GM12878 (cell line): ENCODE measurements at places on chromosomes 5 and 9. TPM values are rescaled to one million over a fixed set of nuclear protein-coding genes. Genes with fewer than 3 reads are reported as not detected.

GRCh38 chr5:138350563-138350890 lies 2.0 kb upstream of the KDM3B start:
- H3K4me3 ChIP-seq, result no peak overlapping the region
- no peak overlapping the region for H3K27ac ChIP-seq
- peaks cover 15% of the 10 kb centered on the region; the same call in 1 of the 2 replicates for H3K36me3 ChIP-seq
- peaks cover 3% of the 10 kb centered on the region for H3K4me1 ChIP-seq

DNA sequence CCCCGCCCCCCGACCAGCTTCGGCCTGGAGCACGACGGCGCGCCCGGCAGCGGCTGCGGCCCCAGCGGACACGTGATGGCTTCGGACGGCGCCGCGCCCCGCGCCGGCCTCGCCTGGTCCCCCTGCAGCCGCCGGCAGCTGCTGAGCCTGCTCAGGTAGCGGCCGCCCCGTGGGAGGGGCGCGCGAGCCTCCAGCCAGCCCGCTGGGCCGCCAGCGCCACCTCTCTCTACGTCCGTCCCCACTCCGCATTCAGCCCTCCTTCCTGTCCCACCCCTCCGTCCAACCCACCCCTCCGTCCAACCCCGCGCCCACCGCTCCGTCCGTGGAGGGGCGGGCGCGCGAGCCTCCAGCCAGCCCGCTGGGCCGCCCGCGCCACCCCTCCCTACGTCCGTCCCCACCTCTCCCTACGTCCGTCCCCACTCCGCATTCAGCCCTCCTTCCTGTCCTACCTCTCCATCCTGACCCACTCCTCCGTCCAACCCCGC lies 6.5 kb downstream of the ADAMTS13 start:
- H3K36me3 ChIP-seq, result no peaks in the 10 kb centered on the region
- no peaks in the 10 kb centered on the region for H3K27me3 ChIP-seq
- H3K4me3 ChIP-seq, result no peak overlapping the region

- no peaks in the 10 kb centered on the region for H3K27me3 ChIP-seq
- no peak overlapping the region for H3K4me3 ChIP-seq
- H3K4me1 ChIP-seq, result no peaks in the 10 kb centered on the region
- H3K36me3 ChIP-seq, result no peaks in the 10 kb centered on the region
- H3K27ac ChIP-seq, result no peak overlapping the region
Measured at GRCh38 chr9:125428060-125428901, 166.7 kb downstream of the GAPVD1 start.

DNA sequence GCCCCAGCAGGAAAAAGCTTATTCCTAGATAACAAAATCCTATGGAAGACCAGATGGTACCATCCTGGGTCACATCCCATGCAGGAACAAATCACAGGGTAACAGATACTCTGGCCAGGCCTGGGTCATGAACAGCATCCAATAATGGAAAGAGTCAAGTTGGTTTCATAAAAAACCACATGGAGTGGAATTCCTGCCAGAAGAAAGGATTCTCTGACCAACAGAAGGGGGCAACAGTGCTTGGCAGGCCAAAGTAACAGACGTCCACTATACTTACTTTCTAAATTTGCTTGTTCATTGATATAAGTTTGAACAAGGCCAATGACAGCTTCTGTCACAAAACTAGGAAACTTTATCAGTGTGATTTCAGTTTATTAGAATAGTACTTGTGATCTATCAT lies 273.5 kb downstream of the ARRDC3 start:
- no peaks in the 10 kb centered on the region for H3K4me1 ChIP-seq
- no peaks in the 10 kb centered on the region for H3K27me3 ChIP-seq
- H3K27ac ChIP-seq, result no peak overlapping the region
- H3K4me3 ChIP-seq, result no peak overlapping the region
- DNase-seq, result no peak

- no peak overlapping the region for H3K4me3 ChIP-seq
- peaks cover 6% of the 10 kb centered on the region; the same call in 1 of the 2 replicates for H3K4me1 ChIP-seq
- no peak for DNase-seq
- H3K27me3 ChIP-seq, result no peaks in the 10 kb centered on the region
Measured at GRCh38 chr9:127711226-127711701, 4.2 kb downstream of the PTRH1 start.

DNA sequence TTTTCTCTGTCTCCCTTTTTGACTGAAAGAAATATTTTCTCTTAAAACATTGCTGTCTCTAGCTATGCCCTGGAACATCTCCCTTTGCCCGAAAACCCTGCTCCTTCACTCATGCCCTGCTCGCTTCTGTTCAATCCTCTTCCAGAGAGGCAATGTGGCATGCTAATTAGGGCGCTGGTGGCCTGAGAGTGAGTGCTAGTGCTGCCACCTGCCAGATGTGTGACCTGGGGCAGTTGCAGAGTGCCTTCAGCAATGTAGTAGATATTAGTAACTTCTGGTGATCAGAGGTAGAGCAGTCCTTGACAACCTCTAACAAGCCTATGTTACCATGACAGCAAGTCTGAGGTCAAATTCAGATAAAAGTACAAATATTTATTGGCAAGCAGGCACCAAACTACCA lies 119.5 kb upstream of the OSMR start:
- H3K27ac ChIP-seq, result no peak overlapping the region
- H3K27me3 ChIP-seq, result no peaks in the 10 kb centered on the region
- no peaks in the 10 kb centered on the region for H3K36me3 ChIP-seq
- no peaks in the 10 kb centered on the region for H3K4me1 ChIP-seq
- DNase-seq, result no peak

- no peaks in the 10 kb centered on the region for H3K36me3 ChIP-seq
- no peaks in the 10 kb centered on the region for H3K27me3 ChIP-seq
- DNase-seq, result no peak
- H3K27ac ChIP-seq, result no peak overlapping the region
Measured at GRCh38 chr9:677461-678097, 163.9 kb upstream of the DMRT1 start.

GRCh38 chr9:80516679-80517078 lies 944.9 kb downstream of the TLE4 start:
- H3K27me3 ChIP-seq, result no peaks in the 10 kb centered on the region
- no peak overlapping the region for H3K27ac ChIP-seq
- H3K36me3 ChIP-seq, result no peaks in the 10 kb centered on the region
- no peak overlapping the region for H3K4me3 ChIP-seq

GRCh38 chr9:95108777-95109176 lies 208.7 kb downstream of the FANCC start:
- DNase-seq, result no peak
- no peak overlapping the region for H3K27ac ChIP-seq
- H3K36me3 ChIP-seq, result no peaks in the 10 kb centered on the region
- no peak overlapping the region for H3K4me3 ChIP-seq

GRCh38 chr5:154840435-154841272 lies 9.7 kb downstream of the FAXDC2 start:
- no peak overlapping the region for H3K27ac ChIP-seq
- no peaks in the 10 kb centered on the region for H3K36me3 ChIP-seq
- no peaks in the 10 kb centered on the region for H3K4me1 ChIP-seq
- no peak for DNase-seq
- no peak overlapping the region for H3K4me3 ChIP-seq

DNA sequence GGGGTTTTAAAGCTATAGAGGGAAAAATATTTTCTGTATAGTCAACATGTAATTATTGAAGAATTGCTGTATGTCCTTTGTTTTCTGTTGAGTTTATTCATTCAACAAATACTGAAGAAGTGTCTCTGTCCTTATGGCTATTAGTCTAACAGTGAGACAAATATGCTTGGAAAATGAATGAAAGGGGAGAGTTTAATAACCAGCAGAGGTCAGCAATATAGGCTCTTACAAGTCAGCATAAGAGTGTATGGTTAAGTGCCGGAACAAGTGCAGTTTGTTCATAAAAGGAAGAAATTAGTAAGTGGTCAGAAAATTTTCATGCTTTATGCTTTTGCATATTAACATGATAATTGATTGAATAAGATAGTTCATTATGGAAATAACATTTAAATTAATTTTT lies 3.6 kb downstream of the SCAMP1 start:
- no peak for DNase-seq
- H3K4me1 ChIP-seq, result peaks cover 13% of the 10 kb centered on the region
- H3K27me3 ChIP-seq, result no peaks in the 10 kb centered on the region
- H3K4me3 ChIP-seq, result no peak overlapping the region
- H3K27ac ChIP-seq, result no peak overlapping the region

DNA sequence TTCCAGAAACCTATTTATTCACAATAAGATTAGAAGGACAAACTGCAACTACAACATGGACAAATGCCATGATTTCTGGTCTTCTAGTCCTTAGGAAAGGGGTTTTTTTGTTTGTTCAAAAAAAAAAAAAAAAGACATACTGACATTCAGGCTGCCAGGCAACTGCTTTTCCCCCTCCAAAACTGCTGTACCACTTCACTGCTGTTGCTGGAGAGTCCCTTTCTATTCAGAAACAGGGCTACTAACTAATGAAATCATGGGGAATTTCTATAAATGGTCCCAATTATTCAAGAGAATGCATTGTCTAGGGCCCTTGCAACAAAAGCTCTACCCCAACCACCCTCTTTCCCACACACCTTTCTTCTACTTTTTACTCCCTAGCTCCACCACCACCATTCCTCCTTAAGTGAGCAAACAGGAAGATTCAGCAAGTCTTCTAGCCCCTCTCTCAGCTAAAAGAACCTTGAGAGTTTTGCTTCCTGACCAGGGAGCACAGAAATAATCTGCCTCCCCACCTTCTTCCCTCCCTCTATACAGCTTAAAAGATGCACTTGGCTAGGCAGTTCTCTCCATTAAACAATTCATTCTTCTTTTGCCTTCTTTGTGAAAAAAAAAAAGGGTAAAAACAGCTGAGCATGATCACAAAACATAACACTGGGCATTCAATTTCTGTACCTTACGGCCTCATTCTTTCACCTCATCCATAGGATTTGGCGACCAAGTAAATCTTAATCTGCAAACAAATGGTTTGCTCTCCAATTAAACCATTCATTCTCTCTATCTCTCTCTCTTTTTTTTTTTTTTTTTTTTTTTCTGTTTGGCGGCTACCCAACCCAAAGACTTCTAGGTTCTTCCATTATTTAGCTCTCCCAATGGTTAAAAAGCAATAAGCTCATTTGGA lies 13.8 kb downstream of the ZNF608 start:
- H3K4me3 ChIP-seq, result no peak overlapping the region; the same call in 1 of the 2 replicates
- H3K4me1 ChIP-seq, result peaks cover 24% of the 10 kb centered on the region
- no peaks in the 10 kb centered on the region for H3K27me3 ChIP-seq
- H3K27ac ChIP-seq, result no peak overlapping the region; the same call in 1 of the 2 replicates

Gene ACTBL2
- not detected in 2 replicates for total RNA-seq

Gene CCNB1
- 148 and 160 TPM in 2 replicates for total RNA-seq

Gene GMCL2
- total RNA-seq, result not detected in 2 replicates

Gene SPATA31D4
- not detected in 2 replicates for total RNA-seq

Gene TTC23L
- not detected in 2 replicates for total RNA-seq
